Breast epithelium (tissue), 4 donors: ENCODE measurements at places on chromosomes 7 and 10.
A peak's percentile ranks its signal among the peaks of the same experiment; 100 is the strongest.

- H3K4me1 ChIP-seq: no peaks in the 10 kb centered on the region
- no peak for DNase-seq
- no peak overlapping the region for H3K4me3 ChIP-seq
- H3K36me3 ChIP-seq: no peaks in the 10 kb centered on the region
- no peak overlapping the region for H3K27ac ChIP-seq
Observed at GRCh38 chr10:42864575-42864974, 82.0 kb downstream of the BMS1 start.

DNA sequence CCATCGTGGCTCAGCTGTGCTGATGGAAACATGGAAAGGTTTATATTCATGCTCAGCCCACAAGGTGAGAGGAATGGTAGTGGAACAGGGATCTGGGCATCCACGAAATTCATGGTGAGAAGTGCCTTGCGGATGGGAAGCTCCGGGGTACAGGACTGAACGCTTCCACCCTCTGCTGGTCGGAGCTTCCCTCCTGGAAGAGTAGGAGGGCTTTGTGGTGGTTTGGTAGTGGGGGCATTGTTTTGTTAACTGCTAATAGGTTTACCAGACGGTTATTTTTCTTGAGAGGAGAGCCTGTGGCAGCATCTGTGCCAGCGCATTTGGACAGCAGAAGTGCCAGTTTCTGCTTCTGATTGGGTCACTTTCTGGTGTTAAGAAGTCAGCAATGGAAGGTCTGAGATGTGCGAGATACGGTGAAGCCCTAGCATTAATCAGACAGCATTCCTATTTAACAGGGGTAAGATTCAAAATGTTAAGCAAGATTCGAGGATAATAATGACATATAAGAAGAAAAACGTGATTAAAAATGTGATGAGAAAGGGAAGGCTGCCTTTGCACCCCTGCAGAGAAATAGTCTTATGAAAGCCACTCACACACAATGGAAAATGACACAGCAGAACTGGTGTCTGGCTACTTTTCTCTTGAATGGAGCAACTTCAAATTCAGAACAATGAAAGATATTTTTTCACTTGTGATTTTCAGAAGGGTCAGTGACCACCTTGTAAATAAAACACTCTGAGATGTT is 17.7 kb downstream of the ABCA13 start:
- no peaks in the 10 kb centered on the region for H3K36me3 ChIP-seq
- H3K4me3 ChIP-seq: no peak overlapping the region
- H3K27ac ChIP-seq: no peak overlapping the region
- no peaks in the 10 kb centered on the region for H3K4me1 ChIP-seq
- DNase-seq: no peak

GRCh38 chr7:49520951-49521350 is 252.5 kb upstream of the VWC2 start:
- no peak overlapping the region for H3K27ac ChIP-seq
- no peaks in the 10 kb centered on the region for H3K27me3 ChIP-seq
- no peak for DNase-seq
- no peaks in the 10 kb centered on the region for H3K4me1 ChIP-seq
- no peak overlapping the region for H3K4me3 ChIP-seq

DNA sequence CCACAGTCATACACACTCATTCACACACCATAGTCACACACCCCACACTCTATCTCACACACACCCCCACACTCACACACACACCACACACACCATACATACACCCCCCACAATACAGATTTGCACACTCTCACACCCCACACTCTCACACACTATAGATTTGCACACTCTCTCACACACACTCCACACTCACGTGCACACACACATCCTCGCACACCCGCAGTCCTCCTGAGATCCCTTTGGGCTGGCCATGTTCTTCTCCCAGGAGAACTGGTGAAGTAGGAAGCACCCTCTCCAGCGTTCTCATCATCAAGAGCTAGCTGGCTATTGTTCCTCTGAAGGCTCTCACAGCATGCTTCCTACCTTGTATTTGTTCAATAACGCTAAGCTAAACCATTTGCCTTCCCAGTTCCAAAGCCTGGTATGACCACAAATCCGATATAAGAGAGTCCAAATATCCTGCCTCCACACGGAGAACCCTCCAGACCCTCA is 86.2 kb downstream of the HECW1 start:
- no peak overlapping the region for H3K27ac ChIP-seq
- H3K4me1 ChIP-seq: no peaks in the 10 kb centered on the region
- H3K4me3 ChIP-seq: no peak overlapping the region
- H3K27me3 ChIP-seq: no peaks in the 10 kb centered on the region

DNA sequence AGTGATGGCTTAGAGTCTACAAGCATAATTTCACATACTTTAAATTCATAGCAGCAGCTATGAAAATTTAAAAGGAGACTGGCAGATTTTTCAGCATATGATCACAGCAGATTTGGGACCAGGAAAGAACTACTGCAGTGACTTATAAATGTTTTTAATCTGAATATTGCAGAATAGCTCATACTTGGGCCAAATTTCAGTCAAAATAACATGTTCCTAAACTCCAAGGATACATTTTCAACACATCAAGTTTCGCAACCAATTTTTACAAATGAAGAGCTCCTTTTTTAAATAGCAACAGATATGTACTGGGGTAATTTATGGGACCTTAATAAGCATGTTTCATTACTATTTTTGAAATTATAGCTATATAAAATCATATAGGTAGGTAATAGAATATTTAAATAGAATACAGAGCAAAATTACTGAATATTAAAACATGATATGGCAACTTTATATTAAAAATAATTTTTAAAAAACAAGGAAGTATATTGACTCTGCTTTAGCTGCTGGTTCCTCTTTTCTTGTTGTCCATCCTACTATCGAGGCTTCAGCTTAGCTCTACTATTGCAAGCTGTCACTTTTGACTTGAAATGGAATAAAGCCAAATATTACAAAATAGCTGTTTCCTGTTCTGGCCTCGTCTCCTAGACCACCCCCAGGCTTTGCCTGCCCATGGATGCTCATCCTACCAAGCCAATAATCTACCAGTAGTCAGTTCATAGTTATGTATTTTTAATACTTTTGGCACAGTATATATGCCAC is 123.1 kb downstream of the NRBF2 start:
- no peaks in the 10 kb centered on the region for H3K27me3 ChIP-seq
- H3K4me3 ChIP-seq: no peak overlapping the region
- no peaks in the 10 kb centered on the region for H3K4me1 ChIP-seq
- H3K36me3 ChIP-seq: no peaks in the 10 kb centered on the region
- DNase-seq: no peak

- DNase-seq: no peak
- no peak overlapping the region for H3K4me3 ChIP-seq
- no peaks in the 10 kb centered on the region for H3K4me1 ChIP-seq
- H3K27me3 ChIP-seq: no peaks in the 10 kb centered on the region
Observed at GRCh38 chr7:69190763-69191162, 407.5 kb upstream of the AUTS2 start.

GRCh38 chr7:36303202-36304098 is 86.2 kb upstream of the ANLN start:
- no peaks in the 10 kb centered on the region for H3K36me3 ChIP-seq
- H3K27ac ChIP-seq: peak overlapping the region; percentile 77
- peaks cover 13% of the 10 kb centered on the region for H3K4me1 ChIP-seq
- H3K27me3 ChIP-seq: no peaks in the 10 kb centered on the region

GRCh38 chr10:79342295-79342761 is 4.9 kb upstream of the PPIF start:
- no peaks in the 10 kb centered on the region for H3K36me3 ChIP-seq
- DNase-seq: no peak

GRCh38 chr7:107931740-107932515 is 40.9 kb downstream of the DLD start:
- no peaks in the 10 kb centered on the region for H3K4me1 ChIP-seq
- no peaks in the 10 kb centered on the region for H3K36me3 ChIP-seq
- H3K4me3 ChIP-seq: no peak overlapping the region
- H3K27me3 ChIP-seq: no peaks in the 10 kb centered on the region
- peak overlapping the region; percentile 34 for H3K27ac ChIP-seq

DNA sequence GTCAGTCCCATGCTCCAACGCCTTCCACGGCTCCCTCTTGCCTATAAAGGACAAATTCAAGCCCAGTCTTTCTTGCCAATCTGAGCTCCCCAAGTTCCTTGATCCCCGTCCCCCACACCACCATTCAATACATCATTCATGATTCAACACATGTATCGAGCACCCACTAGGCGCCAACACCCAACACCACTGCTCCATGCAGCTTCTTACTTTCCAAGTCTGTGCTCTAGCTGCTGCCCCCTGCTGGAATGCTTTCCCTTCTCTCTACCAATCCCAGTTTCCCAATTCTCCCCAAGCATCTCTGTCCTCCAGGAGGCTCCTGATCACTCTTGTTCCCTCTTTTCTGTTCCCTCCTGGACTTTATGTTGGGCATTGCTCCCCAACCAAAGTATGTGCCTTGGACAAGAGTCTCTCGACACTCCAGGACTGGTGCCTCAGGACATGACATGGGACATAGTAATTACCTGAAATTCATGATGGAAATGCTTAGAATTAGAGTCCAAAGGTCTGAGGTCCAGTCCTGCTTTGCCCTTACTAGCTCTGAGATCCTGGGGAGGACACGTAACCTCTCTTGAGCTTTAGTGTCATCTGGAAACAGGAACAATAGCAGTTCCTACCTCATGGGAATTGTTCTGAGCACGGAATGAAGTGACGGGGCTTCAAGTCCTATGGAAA is 172.7 kb downstream of the NEURL1 start:
- peak overlapping the region; percentile 74 for H3K27ac ChIP-seq
- H3K4me1 ChIP-seq: peaks cover 14% of the 10 kb centered on the region

- no peak overlapping the region for H3K4me3 ChIP-seq
- DNase-seq: no peak
- no peaks in the 10 kb centered on the region for H3K36me3 ChIP-seq
- H3K27me3 ChIP-seq: no peaks in the 10 kb centered on the region
- no peaks in the 10 kb centered on the region for H3K4me1 ChIP-seq
Observed at GRCh38 chr10:98391065-98391464, 23.9 kb downstream of the PYROXD2 start.

- no peak for DNase-seq
- peak overlapping the region; percentile 65 for H3K4me3 ChIP-seq
- peaks cover 6% of the 10 kb centered on the region for H3K27me3 ChIP-seq
- no peaks in the 10 kb centered on the region for H3K36me3 ChIP-seq
Observed at GRCh38 chr7:27166531-27167505, 1.5 kb upstream of the HOXA9 start.

DNA sequence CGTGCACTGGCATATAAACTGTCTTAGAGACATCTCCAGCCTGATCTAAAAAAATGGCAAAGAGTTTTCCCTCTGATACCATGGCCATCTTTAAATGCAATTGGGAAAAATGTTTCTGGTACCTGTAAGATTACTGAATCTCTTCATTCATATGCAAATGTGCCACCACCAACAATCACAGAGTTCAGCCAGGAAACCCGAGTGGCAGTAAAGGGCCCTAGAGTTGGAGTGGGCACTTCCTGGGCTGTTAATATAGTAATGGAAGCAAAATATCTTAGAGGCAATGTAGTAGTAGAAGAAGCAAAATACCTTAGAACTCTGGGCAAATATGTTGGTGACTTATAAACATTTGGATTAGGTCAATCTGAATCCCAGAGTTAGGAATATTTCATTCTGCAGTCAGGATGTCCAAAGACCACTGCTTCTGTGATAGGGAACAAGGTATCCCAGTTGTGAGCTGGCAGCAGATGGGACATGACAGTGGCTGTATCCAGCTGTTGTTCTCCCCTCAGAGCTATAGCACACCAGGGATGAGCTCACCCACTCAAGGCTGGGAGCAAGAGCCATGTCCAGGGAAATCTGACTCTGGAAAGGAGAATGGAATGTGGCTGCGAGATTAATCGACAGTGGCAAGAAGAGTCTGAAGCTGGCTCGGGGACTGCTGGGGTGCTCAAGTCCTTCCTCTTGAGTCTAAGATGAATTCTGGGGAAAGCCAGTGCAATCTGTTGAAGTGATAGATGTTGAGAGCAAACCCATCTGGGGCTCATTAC is 332.1 kb downstream of the PHTF2 start:
- no peaks in the 10 kb centered on the region for H3K4me1 ChIP-seq
- no peaks in the 10 kb centered on the region for H3K36me3 ChIP-seq
- H3K27ac ChIP-seq: no peak overlapping the region
- H3K27me3 ChIP-seq: no peaks in the 10 kb centered on the region
